ENCODE measurements at places on chromosomes 1 and 21.

DNA sequence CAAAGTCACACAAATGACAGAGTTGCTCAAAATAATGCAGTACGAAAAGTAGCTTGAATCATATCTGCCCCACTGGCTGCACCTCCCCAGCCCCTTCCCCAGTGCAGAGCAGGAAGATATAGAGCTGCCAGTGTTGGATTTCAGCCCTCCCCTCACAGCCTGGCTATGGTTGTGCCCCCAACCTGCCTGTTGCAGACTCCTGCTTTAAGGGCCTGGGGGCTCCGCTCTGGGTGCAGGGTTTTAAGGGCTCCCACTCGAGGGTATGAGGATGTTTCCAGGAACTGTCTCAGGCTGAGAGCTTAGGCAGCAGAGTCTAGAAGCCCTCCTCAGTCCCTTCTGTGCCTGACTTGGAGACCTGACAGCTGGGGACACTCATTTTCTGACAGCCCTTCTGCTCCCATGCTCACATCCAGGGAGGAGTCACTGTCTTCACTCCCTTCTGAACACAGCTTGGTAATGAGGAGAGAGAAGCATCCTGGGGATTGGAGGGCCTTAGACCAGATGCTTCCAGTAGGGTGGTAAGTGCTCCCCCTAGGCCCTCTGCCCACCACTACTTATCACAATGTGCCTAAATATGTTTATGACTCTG lies 4.6 kb downstream of the S100A9 start:
- DNase-seq = no peak

- no peak for DNase-seq
Measured at GRCh38 chr1:43484367-43484766, 30.6 kb upstream of the HYI start.

- DNase-seq = no peak
Measured at GRCh38 chr1:51926171-51926812, 47.8 kb upstream of the NRDC start.

DNA sequence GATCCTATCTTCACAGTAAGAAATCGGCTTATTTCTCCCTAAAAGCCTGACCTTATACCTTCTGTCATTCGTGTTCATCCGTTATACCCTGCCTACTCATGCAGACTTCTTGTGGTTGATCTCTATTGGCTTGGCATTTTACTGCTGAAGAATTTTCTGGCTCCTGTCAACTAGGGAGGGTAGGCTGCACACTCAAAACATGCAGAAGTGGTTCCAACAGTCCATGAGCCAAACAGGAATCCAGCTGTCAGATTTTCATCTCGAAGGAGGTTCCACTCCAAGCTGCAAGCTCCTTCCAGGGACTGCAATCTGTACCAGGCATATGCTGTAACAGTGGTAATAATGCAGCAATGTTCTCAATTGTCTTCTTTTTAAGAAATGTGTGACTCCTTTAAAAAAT lies 10.1 kb downstream of the DNAJC11 start:
- DNase-seq = no peak

DNA sequence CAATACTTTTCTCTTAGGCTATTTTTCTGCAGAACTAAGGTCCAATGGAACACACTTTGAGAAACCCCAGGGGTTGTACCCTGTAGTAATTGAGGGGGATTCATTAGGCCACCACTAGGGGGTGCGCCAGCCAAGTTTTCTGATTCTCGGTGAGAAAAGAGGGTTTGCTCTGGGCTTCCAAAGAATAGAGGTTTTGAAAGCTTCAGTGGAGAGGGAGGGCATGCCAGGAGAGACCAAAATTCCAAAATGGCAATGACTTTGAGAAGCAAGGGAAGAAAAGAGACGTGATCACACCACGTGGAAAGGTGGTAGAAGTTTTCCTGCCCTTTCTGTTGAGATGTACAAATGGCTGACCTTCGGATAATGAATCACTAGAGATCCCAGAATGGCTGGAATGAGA lies 323.3 kb downstream of the RPS6KC1 start:
- DNase-seq = peak; percentile 62

GRCh38 chr21:31449921-31450535 lies 106.0 kb upstream of the TIAM1 start:
- DNase-seq = no peak

DNA sequence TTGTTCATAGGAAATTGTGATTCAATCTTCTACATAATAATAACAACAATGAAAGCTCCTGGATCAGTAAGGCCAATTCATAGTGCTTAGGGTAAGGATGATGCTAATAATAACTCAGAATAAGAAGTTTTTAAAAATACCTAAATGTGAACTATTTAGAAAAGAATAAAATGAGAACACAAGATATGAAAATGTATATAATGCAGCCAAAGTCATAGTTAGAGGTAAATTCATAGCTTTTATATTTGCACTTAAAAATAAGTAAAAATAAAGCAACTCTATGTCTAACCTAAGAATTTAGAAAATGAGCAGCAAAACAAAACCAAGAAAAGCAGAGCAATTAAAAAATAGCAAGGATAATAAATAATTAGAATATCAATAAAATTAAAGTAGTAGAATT lies 43.5 kb upstream of the JUN start:
- DNase-seq = no peak

- DNase-seq = no peak
Measured at GRCh38 chr1:108000184-108000583, 35.2 kb upstream of the VAV3 start.

- no peak for DNase-seq
Measured at GRCh38 chr1:84282780-84283333, 18.7 kb upstream of the SAMD13 start.

GRCh38 chr1:157142765-157143423 lies 4.7 kb upstream of the ETV3 start:
- no peak for DNase-seq

DNA sequence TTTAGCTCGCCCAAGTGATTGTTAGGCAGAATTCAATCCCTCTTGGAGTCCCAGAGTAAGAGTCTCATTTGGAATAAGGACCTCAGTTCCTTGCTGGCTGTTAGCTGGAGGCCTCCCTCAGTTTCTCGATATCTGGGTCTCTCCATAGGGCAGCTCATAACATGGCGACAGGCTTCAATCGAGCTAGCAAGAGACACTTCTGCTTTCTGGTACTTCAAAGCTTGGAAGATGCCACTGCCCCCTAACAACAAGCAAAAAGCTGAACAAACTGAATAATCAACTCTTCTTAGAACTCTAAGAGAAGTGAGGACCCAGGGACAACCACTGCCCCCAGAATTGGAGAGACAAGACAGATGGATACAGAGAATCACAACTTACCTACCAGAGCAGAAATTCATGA lies 86.2 kb downstream of the TEX35 start:
- no peak for DNase-seq

All from stimulated activated CD4-positive, alpha-beta T cell treated with anti-CD3 and anti-CD28 coated beads, Interleukin-4, amount 100 ng/mL, for 4 hours (primary cell).